ENCODE measurements at places on chromosomes 7 and 10. TPM values are rescaled to one million over a fixed set of nuclear protein-coding genes. Genes with fewer than 3 reads are reported as not detected.

GRCh38 chr7:144256112-144256511 lies 8.5 kb downstream of the OR2A7 start:
- DNase-seq = no peak

The TFPI2 gene
- total RNA-seq = not detected

- DNase-seq = no peak
Measured at GRCh38 chr7:153524070-153524601, 528.1 kb upstream of the DPP6 start.

DNA sequence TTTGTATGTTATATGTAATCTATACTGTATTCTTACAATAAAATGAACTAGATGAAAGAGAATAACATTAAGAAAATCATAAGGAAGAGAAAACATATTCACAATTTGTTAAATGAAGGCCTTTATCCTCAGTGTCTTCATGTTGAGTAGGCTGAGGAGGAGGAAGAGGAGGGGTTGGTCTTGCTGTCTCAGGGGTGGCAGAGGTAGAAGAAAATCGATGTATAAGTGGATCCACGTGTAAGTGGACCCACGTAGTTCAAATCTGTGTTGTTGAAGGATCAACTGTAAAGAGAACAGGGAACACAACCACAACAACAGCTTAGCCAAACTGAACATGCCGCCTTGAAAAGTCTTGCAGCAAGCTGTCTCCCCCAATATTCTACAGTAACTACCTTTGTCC lies 161.6 kb upstream of the NRP1 start:
- no peak for DNase-seq

The CHST15 gene
- 1.2 TPM for total RNA-seq

DNA sequence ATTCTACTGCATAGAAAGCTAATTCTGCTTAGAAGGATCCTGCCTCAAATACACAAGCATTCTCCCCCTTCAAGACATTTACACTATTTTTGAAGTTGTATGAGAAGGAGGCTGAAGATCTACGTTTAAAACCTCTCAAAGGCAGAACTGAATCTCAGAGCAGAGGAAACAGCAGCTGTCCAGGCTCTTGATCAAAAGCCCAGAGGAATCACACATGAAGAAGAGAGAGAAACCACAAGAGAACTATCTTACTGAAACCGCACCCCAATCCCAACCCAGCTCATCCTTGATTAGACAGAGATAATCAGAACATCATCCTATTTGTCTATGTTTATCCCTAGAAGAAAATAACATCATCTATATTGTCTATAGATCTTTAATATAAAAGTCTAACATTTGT lies 2.2 kb upstream of the DNAJC1 start:
- no peak for DNase-seq

DNA sequence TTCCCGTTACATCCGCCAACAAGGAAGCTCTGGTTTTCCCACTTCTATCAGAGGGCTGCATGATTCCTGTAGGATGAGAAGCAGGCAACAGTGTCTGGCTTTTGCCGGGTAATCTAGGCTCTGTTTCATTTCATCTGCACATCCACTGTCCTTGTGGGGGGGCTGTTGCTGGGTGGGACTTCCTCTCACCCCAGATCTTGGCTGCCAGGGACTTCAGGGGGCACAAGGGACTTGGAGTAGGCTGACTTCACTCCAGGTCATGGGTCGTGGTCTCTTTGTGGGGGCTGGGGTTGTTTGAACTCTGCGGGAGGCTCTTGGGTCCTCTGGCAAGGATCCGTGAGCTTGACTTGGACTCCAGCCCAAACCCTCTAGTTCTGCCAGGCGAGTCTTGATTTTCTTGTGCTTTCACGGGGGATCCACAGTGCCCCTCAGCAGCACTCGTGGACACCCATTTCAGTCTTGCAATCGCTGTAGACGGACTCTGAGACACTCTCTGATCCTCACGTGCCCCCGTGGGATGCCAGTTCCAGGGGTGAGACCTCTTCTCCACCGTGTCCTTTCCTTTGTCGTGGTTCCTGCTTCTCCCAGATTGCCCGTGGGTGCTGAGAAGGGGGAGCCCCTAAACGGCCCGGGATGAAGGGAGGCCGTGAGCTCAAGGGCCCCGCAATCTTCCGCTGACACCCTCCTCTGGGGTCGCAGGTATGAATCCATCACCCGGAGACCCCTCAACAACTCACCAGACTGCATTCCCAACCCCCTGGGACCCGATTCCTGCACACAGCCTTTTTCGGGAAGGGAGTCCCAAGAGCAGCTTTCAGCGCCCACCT lies 21.4 kb upstream of the ZNF273 start:
- DNase-seq = no peak

DNA sequence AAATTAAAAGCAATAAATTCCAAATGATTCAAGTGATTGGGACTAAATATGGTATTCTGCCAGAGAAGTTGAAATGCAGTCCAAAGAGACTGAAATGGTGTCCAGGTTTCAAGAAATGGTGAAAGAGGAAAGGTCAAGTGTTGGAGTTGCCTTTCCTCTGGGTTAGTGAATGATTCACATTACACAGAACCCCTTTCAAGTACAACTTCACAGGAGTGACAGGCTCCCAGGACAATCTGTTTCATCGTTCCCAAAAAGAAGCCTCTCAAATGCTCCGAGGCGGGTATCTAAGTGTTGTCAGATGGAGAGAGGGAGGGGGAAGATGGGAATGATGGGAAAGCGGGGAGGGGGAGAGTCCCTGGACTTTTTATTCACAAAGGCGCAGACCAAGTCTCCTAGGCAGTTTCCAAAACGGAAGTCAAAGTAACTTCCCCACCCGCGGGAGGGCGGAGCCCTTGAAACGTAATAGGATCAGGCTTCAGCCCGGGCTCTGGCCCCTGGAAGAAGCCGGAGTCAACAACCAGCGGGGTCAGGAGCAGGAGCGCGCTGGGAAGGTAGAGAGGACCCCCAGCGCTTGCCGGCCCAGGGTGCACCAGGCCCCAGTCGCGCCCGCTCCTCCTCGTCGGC lies 754 bp downstream of the SLC25A13 start:
- no peak for DNase-seq

DNA sequence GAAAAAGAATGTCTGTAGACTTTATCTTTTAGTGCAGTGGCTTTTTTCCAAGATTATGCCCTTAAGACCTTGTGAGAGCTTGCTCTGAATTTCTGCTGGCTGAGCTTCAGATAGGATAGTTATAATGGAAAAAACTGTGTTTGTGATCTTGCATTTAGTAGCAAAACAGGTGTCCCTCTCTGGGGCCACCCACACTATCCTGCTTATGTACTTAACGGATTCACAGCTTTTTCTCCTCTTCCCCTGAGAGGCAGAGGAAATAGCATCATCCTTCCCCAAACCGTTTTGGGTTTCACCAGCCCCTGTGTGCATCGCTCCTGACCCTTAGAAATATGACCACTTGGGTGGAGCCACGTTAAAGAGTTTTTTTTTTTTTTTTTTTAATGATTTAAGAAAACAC lies 101.2 kb downstream of the RAB18 start:
- DNase-seq = no peak

- DNase-seq = peak; percentile 48
Measured at GRCh38 chr7:134605978-134606923, 40.4 kb upstream of the BPGM start.

The NPFFR1 gene
- total RNA-seq = not detected

The FEZF1 gene
- not detected for total RNA-seq
